ENCODE measurements at places on chromosomes 1 and 21.

DNA sequence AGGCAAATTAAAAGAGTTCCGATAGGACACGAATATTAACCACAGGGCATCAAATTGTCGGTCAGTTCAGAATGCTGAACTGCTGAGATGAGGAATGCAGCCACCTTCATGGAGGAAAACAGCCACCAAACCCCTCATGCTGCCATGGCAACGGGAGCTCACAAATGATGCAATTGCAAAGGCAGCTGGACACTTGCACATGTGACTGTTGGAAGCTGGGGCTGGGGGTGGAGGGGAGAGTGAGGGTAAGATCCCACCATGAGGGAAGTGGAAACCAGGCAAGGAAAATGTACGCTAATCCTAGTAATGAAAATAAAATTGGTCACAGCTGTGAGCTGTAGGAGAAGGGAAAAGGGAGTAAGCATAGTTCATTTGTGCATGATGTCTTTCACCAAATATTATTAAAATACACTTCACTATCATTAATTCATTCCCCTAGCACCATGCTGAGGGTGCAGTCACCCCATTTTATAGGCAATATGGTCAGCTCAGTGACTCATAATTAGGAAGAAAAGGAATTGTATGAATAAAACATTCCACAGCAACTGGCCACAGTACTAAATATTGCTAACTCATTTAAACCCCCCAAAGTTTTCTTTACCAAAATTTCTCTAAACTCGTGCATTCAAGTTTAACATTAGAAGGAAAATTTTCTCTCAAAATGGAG is 15.3 kb downstream of the BECN2 start:
- no peak for DNase-seq

GRCh38 chr1:38589036-38589435 is 270.5 kb downstream of the RRAGC start:
- DNase-seq: no peak

GRCh38 chr1:150622303-150622975 is 7.0 kb downstream of the ENSA start:
- no peak for DNase-seq

DNA sequence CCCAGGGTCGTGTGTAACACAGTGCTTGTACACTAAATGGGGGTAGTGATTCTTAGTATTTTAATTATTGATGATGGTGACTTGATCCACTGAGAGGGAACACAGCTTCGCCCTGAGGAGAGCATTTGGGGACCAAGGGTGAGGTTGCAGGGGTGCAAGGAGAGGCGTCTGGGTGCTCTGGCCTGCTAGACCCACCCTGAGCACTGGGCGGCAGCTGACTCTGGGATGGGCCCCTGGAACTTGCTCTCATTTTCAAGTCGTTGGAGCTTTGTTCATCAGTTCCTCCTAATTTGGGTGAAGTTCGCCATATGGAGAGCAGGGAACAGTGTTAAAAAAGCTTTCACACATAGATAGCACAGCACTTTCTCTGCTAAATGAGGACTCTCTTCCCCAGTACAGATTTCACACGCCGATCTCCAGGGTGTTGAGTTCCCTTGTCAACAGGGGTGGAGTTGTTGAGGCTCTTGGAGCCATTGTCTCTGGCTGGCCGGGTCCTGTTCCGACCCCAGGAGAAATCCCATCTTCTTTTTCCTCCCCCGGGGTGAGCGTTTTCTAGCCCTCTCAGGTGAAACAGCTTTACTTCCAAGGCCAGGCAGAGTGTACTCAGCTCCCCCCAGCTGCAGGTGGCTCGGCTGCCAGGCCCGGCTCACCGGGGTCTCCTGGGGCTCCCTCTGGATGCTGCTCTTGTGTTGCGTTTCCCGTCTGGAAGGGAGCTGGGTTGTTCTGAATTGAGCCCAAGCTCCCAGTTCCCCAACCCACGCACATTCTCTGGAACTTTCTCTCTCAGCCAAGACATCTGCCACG is 367.4 kb downstream of the RPS6KC1 start:
- DNase-seq: no peak

DNA sequence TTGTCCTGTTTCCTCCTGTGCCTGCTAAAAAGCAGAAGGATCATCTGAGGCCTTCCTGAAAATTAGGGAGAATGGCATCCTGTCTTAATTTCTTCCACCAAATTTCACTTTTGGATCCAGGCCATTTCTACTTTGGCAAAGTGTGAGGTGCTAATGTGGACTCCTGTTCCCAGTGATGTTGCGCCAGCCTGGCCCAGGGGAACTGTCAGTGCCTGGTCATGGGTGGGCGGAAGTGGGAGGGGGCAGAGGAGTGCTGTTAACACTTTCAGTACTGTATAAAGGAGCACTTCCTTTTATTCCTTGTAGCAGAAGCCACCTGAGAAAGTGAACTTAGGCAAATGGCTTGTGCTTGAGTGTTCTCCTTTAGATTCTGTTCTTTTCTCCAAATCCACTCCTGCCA is 19.9 kb downstream of the ELAPOR1 start:
- no peak for DNase-seq

DNA sequence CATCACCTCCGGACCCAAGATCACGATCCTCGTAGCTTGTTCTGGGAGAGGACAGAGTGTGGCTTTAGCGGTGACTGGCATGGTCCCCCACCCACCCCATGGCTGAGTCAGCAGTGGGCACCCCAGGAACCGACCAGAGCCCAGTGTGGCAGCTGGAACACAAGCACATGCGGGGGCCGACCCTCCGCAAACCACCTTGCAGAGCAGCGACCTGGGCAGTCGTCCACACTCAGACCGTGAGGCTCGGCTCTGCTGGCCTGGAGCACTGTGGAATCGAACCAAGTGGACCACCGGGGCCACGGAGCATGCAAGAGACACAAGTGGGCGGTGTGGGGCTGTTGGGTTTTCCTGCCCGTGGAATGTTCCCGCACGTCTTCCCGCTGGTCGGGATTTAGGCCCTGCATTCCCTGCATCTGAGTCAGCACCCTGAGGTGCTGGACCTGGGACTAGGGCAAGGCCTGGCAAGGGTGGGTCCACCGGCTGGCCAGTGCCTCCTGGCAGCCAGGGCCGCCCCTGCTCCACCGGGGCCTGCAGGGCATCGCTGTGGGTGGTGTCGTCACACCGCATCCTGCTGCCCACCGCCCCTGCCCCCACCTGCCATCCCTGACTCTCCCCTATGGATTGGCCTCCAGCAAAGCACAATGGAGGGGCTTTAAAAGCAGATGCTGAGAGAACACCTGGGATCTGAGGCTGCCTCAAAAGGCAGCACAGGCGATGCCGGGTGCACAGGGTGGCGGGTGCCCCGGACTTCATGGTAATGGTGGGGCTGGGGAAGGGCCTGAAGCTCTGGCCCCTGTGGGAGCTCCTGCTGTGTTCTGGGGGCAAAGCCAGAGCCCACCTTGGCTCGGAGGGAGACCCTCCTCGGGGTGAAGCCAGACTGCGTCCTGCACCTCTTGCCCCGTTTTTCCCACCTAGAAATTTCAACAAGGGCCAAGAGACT is 18.5 kb downstream of the MORN1 start:
- no peak for DNase-seq

DNA sequence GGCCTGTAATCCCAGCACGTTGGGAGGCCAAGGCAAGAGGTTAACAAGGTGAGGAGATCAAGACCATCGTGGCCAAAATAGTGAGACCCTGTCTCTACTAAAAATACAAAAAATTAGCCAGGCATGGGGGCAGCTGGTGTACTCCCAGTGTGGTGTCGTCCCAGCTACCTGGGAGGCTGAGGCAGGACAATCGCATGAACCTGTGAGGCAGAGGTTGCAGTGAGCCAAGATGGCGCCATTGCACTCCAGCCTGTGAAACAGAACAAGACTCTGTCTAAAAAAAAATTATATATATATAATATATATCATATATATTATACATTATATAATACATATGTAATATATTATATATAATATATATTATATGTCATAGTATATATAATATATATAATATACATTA is 249.2 kb upstream of the TPTE start:
- DNase-seq: no peak

DNA sequence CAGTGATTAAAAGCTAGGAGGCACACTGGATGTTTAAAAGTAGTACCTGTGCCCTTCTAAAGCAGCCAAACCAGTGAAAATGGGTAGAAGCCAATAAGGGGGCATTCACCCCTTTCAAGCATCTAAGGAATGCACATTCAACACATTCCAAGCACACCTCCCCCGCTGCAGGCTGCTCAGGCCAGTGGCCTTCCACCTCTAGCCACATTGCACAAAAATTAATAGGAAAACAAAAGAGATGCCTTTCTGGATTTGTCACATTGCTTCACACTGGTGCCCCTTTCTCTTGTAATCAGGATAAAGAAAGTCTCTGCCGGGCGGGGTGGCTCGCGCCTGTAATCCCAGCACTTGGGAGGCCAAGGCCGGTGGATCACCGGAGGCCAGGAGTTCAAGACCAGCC is 834.0 kb downstream of the USP25 start:
- no peak for DNase-seq

DNA sequence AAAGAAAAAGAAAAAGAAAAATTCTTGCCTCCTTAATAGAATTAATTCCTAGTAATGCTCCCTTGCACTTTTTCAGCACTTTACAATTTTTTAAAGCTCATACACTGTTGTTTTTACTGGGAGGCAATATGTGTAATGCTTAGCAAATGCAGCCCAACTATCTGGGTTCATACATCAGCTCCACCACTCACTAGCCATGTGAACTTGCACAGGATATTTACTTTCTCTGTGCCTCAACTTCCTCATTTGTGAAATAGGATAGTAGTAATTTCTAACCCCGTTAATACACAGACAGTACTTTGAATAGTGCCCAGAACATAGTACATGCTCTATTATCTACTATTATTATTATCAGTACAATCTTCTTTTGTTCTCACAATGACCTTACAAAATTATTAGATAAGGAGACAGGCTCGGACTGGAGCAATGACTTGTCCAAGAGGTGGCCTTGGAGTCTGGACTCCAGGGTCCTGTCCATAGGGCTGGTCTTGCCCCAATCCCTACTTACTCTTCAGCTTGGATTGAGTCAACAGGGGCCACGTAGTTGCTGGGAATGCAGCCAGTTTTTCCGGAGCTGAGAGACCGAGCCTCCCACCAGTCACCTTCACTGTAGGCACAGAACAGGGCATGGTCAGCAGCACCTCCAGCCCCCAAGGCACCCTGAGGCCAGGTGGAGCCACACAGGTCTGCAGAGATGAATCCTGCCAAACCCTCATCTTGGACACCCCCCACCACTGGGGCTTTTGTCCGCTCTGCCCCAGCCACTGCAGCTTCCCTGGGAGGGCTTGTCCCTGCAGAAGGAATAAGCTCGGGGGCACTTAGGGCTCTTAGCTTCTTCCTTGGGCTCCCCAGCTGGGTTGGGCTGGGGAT is 13.7 kb downstream of the FGR start:
- DNase-seq: no peak

GRCh38 chr1:236851871-236852270 is 56.8 kb downstream of the MTR start:
- DNase-seq: no peak

- no peak for DNase-seq
Observed at GRCh38 chr1:64327119-64327518, 123.7 kb downstream of the UBE2U start.

DNA sequence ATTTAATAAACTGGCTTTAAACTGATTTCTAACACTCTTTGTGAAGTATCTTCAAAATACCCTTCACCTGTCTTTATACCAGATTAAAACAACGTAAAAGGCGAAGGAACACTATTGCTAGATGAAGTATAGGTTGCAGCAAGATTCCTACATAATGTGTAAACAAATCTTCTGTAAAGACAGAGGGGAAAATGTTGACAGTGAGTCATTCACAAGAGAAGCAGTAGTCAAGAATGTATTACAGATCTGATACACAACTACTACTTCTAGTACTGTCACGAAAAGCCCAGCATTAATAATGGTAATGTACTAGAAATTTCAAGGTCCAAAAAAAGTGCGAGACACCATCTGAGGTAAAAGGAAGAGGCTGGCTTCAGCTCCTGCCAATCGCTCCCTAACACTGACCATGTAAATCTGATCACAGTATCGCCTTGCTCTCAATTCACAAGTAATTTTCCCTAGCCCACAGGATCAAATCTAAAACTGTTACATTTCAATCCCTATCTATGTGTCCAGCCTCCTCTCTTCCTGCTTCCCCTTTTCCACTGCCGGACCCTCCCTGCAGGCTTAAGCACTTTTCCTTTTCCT is 290.4 kb downstream of the AKT3 start:
- no peak for DNase-seq

DNA sequence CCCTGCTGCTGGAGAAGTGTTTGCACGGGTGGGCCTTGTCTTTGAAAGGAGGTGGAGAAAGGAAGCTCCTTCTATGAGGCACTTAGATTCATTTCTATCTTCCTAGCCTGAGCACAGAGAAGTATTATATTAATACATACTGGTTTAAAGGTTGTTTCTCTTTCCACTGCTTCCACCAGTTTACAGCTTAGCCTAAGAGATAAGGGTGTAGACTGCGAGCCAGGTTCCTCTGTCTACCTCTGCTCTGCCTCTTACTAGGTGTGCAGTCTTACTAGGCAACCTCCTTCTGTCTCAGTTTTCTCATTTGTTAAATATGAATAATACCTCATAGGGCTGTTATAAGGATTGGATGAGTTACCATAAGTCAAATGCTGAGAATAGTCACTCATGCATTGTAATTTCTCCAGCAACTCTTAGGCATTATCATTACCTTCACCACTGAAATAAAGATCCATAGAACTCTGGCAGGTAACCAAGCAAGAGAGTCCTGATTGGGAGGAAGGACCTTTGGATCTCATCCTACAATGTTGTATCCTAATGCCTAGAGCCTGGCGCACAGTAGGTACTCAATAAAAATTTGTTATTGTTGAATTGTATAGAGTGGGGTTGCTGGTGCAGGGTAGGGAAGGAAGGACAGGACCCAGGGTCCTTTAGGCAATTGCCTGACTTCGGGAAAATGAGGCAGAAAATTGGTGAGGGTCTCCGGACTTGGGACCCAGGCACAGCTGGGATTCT is 95.1 kb downstream of the TBX19 start:
- no peak for DNase-seq

DNA sequence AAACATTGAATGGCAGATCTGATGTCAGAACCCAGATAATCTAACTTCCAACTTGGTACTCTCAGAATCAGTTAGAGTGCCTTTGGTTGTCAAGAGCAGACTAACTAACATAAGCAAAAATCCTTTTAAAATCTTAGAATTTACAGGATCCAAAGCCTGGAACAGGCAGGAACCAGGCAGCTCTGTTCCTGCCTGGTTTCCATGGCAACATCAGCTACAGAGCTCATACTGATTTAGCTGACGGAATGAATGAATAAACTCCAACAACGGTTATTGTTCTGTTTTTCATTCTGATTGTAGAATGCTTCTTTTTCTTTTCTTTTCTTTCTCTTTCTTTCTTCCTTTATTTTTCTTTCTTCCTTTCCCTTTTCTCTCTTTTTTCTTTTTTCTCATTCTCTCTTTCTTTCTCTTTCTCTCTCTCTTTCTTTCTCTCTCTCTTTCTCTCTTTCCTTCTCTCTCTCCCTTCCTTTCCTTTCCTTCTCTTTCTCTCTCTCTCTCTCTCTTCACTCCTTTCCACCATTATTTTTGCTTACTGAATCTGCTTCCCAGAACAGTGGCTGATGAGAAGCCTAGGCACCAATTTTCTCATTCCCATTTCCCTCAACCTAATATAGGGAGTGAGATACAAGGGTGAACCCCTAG is 121.6 kb downstream of the RGS7 start:
- no peak for DNase-seq

GRCh38 chr1:29901624-29902325 is 665.5 kb downstream of the PTPRU start:
- no peak for DNase-seq

Data from stimulated activated CD8-positive, alpha-beta memory T cell treated with anti-CD3 and anti-CD28 coated beads, Interleukin-15, amount 100 ng/mL, for 1 hour (primary cell).